ENCODE measurements at places on chromosomes 5 and 9.

GRCh38 chr5:167872791-167873190, 418.7 kb upstream of the WWC1 start:
- no peak for DNase-seq

DNA sequence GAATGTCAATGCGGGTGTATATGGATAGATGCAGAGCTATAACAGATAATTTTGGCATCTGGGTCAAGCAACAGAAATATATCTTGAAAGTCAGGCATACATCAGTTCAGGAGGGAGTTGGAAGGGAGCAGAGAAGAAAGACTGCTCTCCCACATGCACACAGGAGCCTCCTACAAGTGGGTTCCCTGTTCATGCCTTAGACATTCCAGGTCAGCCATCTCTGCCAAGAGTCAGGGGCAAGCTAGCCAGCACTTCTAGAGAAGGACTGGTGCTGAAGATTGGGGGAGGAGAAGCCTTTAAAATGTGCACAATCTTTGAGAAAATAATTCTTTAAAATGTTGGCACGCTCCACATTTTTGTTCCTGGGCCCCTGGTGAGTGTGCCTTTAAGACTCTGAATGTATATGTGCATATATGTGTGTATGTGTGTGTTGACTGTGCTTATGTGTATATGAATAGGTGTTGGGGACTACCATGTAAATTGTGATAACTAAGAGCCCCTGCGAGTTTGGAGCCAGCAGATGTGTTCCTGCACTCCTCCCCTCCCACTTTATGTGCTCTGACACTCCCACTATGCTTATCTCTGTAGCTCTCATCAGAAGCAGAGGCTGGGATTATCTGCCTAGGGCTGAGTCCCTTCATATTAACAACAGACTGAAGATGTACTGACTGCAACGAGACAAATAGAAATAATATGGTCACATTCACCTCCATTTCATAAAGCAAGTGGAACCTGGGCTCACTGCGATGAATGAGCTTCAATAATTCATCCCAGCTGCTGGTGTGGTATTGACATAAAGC, 21.5 kb upstream of the DELE1 start:
- DNase-seq: no peak

- DNase-seq: peak; percentile 25
Measured at GRCh38 chr5:23139338-23140171, 286.4 kb upstream of the CDH12 start.

GRCh38 chr9:119289740-119290433, 79.3 kb downstream of the BRINP1 start:
- peak; percentile 61 for DNase-seq

DNA sequence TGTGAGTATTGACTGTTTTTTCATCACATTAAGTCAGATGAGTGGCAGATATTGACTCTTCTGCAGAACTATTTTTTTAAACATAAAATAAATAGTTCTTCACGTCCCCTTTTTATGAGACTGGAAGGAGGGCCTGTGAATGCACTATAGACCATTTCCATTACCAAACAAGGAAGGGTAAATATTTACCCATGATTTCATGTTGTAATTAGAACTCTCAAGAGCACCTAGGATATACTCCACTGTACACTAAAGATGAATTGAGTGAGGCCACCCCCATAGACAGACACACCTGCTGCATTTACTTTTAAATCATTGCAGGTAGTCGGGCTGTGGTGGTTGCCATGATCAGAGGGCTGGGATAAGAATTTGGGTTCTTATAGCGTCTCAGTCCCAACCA, 22.6 kb downstream of the SLC36A1 start:
- DNase-seq: no peak

DNA sequence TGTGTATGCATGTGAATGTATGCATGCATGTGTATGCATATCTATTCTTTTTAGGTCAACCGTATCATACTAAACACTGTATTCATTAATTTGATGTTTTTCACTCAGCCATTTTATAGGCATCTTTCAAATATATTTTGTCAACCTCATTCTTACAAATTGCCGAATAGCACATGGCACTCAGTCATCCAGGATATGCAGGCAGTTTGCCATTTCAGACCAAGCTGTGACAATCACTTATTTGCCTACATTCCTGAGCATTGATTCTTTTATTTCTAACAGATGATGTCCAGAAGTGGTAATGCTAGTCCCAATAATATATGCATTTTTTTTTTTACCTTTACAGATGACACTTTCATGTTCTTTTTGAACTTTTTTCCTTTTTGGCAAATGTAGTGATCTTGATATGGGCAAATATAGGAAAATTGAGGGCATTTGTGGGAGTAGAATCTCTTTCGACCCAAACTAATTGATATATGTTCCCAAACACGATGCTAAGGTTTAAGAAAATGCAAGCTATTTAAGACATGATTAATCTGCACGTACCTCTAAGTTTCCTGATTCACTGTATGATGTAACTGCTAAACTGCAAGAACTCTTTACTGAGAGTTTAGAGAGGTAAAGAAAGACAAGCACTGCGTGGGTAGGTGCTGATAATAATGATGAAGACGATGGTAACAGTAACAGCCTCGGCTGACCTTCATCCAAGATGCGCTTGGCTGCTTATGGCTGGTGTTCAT, 153.9 kb upstream of the DAP start:
- DNase-seq: no peak

DNA sequence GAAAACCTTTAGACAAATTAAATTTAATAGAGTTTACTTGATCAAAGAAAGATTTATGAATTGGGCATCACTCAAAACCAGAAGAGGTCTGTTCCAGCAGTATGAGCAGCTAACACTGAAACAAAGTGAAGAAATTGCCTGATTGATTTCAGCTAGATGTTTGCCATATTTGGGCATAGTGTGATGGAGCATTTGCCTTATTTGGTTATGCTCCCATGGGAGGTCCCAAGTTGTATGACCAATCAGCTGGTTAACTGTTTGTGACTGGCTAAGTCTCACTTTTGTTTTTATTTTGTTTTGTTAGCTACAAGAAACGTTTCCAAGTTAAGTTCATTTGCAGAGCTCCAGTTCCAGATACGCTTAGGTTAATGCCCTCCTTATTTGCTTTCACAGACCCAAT, 53.3 kb upstream of the LMNB1 start:
- DNase-seq: no peak

DNA sequence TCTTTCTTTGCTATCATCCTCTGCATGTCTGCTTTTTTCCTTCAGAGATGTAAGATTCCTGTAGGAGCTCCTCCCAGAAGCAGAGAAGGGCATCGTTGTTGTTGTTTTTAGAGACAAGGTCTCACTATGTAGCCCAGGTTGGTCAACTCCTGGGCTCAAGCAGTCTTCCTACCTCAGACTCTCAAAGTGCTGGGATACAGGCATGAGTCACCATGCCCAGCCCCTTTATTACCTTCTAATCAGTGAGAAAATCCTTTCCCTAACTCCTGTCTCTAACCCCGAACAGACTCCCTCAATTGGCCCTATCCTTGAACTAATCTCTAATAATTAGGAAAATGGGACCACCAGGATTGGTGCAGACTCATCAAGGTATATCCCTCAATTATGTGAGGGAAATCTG, 64.4 kb downstream of the GALNT10 start:
- DNase-seq: no peak

GRCh38 chr9:69578026-69578425, 94.1 kb downstream of the APBA1 start:
- DNase-seq: no peak

DNA sequence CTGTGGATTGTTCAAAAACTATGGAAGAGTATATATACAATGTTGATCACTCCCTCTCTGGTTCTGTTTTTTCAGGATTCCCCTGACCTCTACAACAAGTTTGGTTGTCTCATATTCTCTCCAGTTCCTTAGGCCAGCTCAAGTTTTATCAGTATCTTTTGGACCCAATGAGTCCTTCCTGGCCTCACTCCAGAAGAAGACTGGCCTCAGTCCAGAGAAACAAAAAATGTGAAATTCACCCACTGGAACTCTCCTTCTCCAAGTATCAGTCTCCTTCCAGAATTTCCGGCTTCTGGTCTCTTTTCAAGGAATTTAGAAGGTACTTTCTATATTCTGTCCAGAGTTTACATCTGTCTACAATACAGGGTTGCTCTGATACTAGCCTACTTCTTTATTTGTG, 537.8 kb upstream of the FTMT start:
- no peak for DNase-seq

DNA sequence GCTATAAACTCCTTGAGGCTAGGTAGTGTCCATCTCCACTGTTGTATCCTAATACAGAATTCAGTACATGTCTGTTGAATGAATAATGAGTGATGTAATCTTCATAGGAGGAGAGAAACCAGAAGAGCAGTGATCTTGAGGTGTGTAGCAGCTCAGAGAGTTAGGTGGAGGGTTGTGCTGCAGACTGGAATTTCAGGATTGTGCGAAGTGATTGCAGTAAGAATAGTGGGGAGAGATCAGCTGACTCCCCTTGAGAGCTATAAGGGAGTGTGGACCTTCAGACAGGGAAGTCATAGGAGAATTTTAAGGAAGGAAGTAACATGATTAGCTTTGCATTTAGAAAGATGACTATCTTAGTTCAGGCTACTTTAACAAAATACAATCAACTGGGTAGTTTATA, 4.4 kb downstream of the SNX24 start:
- DNase-seq: no peak

DNA sequence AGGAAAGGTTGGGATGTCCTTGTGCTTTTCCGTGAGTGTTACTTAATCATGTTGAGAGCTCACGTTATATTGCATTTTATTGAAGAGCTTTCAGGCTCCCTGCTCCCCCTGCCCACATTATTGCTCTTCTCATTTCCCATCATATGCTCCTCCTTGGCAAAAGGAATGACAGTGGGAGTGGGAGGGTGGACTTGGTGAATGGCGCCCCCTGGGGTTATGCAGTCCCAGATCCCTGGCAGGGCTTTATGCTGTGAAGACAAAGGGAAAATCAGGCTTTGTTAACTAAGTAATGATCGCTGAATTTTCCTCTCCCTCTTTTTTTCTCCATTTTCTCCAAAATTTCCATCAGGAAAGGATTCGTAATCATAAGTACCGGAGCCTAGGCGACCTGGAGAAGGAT, 166.6 kb downstream of the SMARCA2 start:
- peak; percentile 69 for DNase-seq

- peak; percentile 48 for DNase-seq
Measured at GRCh38 chr9:136372561-136373299, 739 bp downstream of the CARD9 start.

GRCh38 chr5:50726475-50727148, 60.2 kb downstream of the PARP8 start:
- no peak for DNase-seq

- DNase-seq: no peak
Measured at GRCh38 chr9:107190061-107190935, 92.8 kb upstream of the RAD23B start.

DNA sequence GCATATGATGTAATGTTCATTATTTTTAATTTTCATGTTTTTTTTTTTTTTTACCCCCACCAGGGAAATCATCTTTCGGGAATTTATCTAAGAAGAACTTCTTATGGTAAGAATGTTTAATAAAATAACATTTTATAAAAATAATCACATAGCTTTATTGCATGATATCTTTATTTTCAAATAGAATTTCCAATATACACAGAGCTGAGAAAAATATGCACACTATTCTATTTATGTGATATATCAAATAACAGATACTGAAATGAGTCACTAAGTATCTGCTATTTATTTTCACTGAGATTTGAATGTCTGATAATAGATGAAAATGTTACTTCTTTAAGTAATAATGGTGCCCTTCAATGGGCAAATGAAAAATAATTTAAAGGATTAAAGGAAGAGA, 1217.3 kb downstream of the MAT2B start:
- no peak for DNase-seq

GRCh38 chr9:22079873-22080341, 70.8 kb upstream of the CDKN2B start:
- DNase-seq: peak; percentile 17

DNA sequence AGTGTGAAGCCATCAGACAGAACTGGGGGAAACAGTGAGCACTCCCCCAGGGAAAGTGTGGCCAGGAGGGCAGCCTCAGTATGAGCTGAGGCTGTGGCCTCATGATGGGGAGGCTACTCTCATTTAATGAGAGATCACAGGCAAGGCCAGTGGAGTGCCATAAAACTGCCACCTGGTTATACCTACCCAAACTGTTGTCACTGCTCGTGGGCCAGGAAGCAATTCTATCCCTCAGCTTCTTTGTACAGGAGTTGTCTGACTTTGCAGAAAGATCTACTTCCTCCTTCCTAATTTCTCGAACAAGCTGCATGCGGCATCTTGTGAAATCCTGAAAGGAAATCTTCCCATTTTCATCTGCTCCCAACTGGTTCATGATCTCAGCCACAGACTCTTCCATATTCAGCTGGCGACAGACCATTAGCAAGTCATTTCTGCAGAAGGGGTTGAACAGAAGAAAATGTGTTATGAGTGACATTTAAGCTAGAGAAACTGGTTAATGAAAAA, 50.0 kb downstream of the TSSK1B start:
- no peak for DNase-seq

- DNase-seq: no peak
Measured at GRCh38 chr5:40995801-40996586, 75.1 kb downstream of the MROH2B start.

- no peak for DNase-seq
Measured at GRCh38 chr5:37520811-37521210, 141.7 kb downstream of the WDR70 start.

GRCh38 chr9:84893419-84894128, 224.0 kb downstream of the NTRK2 start:
- no peak for DNase-seq

DNA sequence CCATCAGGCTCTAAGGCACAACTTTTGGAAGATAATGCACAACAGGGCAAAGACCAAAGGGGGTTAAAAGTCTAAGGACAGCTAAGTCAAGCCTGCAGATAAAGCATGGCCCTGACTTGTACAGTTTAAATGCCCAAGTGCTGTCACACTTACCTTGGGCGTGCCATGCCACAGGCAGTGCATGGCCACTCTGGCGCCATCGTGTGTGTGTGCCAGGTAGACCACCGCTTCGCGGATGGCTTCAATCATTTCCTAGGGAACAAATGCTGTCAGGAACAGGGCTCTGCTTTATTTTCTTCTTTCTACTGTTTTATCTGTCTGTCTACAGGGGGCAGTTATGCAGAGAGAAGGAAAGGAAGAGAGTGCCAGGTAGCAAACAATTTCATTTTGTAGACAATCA, 19.3 kb downstream of the PUM3 start:
- DNase-seq: peak; percentile 28

DNA sequence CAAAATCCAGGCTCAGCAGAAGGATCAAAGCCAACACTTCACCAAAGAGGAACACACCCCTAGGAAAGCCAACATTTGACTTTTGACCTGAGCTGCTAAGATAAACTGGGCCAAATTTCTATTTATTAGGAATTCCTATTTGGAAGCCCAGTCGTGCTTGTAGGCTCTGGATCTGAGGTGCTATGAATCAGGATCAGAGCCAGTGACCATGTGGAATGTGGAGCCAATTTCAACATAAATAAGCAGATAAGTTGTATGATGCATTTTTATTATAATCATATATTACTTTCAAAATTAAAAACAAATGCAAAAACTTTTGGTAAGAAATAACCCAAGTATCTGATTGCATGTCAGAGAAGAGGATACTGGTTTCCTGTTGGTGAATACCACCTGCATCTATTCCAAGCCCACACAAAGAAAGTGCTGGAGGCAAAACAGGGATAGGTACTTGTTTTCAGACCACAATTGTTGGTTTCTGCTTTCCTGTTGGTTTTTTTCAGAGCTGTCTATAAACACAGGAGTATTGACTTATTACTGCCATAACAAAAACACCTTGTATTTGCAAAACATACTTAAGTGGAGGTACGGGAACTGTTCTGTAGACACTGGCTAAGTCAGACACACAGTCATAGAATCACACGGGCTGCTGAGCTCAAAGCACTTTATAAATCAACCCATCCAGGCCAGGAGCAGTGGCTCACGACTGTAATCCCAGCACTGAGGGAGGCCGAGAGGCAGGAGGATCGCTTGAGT, 52.8 kb downstream of the ARL15 start:
- no peak for DNase-seq

- DNase-seq: no peak
Measured at GRCh38 chr5:43427306-43427705, 15.1 kb upstream of the CCL28 start.

Data from lung microvascular endothelial cell (primary cell).